ENCODE measurements at places on chromosomes 7 and 10.

DNA sequence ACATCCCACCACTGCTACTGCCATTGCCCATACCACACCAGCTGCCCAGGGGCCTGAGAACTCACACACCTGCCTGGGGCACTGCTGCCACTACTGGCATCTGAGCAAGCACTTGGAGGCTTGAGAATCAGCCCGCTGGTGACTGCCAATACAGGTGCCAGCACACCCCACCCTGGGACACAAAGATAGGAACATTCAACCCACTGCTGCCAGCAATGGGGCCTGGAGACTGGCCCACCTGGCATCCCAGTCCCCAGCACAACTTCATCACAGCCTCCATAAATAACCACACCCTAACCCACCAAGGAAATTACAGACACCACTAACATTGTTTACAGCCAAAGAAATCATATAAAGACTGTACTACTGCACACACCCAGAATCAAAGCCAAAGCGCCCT lies 115.9 kb downstream of the SLC16A9 start:
- no peak for DNase-seq

DNA sequence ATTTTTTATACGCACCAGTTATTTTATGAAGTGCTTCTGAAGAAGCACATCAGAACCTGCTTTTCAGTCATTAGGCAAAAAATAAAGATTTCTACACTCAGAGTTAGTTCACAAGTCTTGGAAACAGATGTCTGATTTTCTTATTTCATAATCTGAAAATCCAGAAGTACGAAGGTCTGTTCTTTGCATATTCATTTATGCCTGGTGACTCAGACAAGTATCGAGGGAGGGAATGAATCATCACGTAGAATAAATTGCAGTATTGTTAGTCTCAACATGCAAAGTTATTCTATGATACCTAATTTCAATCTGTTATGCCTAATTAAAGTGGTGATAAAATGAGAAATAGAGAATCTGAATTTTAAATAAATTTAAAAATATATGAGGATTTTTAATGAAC lies 113.6 kb upstream of the SEM1 start:
- DNase-seq = no peak

DNA sequence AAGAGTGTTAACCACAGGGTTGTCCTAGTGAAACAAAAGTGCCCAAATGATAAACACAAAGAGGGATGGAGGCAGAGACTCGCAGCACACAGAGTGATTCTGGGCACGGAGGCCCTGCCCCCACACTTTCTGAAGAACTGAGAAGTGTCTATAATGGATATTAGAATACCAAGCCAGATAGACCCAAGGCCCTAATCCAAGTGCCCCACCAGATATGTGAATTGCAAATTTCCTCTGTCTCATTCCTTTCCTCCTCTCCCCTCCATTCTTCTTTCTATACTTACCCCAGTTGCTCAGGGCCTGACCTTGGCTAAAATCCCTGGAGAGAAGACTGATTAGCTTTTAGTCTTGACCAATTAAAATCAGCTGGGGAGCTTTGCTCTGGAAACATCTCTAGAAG lies 106.8 kb upstream of the AOAH start:
- DNase-seq = no peak

- DNase-seq = peak; percentile 72
Measured at GRCh38 chr10:132939957-132940790, 2.2 kb downstream of the CFAP46 start.

Measured in GM12891 (cell line).